Dermis microvascular lymphatic vessel endothelial cell (primary cell): ENCODE measurements at places on chromosomes 1 and 21. TPM values are rescaled to one million over a fixed set of nuclear protein-coding genes. Genes with fewer than 3 reads are reported as not detected.

GJA4 gene
- 62.4 and 70.5 TPM in 2 replicates for total RNA-seq

HRNR gene
- total RNA-seq = not detected in 2 replicates

GRCh38 chr1:17822741-17823426 lies 67.8 kb downstream of the ACTL8 start:
- DNase-seq = no peak

DNA sequence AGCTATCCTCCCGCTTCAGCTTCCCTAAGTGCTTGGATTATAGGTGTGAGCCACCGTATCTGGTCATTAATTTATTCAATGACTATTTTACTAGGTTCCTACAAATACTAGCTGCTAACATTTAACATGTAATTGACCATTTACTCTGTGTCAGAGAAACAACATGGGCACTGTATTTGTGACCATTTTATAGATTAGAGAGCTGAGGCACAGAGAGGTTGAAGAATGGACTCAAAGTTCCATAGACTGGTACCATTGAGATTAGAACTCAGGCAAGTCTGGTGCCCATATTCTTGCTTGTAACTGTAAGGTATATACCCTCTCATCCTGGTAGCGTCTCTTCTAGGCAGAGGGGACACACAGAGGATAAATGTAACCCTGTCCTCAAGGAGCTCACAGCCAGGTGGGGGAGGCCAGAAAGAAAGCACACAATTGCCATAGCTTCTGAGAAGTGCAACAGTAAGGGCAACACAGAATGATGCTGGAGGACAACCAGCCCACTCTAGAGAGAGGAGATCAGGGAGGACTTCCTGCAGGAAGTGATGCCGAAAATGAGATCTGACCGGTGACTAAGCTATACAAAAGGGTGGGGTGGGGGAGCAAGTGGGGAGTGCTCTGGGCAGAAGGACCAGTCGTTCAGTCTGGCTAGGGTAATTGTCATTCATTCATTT lies 3.8 kb downstream of the SRARP start:
- no peak for DNase-seq

- DNase-seq = no peak
Observed at GRCh38 chr1:241747992-241748391, 95.9 kb downstream of the WDR64 start.

S100A8 gene
- total RNA-seq = not detected in 2 replicates

DNA sequence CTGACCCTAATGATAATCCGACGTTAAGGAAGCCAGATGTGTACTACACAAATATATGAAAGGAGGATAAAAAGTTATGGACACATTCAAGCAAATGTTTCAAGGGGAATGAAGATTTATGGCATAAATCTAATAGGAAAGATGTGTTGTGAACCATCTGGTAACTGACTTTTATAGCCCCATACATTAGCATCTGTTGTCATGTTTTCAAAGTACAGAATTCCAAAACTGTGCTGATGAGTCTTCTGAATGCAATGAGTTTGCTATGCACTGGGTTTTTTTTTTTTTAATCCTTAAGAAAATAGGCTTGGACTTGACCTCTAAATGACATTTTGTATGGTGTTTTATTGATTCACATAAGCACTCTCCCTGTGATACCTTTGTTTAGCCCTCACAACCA lies 158.5 kb upstream of the ESRRG start:
- no peak for DNase-seq
